ENCODE measurements at places on chromosomes 7 and 10. TPM values are rescaled to one million over a fixed set of nuclear protein-coding genes. Genes with fewer than 3 reads are reported as not detected.
A peak's percentile ranks its signal among the peaks of the same experiment; 100 is the strongest.

Gene AGR3
- total RNA-seq, result 16.8 TPM

DNA sequence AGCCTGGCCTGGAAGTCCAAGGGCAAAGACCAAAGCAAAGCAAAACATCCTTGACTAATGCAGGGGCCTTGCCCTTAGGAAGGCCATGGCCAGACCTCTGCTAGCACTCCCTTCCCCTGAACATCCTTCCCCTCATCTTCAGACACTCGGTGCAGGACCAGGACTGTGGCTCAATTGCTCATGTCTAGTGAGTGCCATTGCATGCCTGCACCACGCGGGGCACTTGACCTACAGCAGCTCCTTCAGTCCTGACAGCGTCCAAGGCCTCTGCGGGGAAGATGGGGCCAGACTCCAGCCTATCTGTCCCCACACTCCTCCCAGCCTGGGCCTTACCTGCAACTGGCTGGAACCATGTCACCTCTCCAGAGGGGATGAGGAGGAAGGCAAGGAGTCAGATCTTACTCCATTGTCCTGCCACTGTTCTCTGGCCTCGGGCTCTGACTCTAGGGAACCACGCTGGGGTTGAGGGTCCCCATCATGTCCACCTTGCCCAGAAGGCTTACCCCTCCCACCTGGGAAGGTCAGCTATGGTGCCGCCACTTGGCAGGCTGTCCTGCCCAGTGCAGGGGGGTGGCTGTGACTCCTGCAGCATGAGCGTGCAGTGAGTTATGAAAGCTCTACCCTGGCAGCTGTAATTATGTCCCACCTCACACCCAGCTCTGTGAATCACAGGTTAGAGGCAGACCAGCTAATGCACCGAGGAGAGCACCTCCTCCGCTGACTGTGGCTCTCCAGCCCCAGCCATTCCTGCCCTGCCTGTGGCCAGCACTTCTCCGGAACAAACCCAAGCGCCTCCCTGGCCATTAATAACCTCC is 16.1 kb downstream of the DRGX start:
- no peak for DNase-seq

Gene DGKB
- 22.5 TPM for total RNA-seq

DNA sequence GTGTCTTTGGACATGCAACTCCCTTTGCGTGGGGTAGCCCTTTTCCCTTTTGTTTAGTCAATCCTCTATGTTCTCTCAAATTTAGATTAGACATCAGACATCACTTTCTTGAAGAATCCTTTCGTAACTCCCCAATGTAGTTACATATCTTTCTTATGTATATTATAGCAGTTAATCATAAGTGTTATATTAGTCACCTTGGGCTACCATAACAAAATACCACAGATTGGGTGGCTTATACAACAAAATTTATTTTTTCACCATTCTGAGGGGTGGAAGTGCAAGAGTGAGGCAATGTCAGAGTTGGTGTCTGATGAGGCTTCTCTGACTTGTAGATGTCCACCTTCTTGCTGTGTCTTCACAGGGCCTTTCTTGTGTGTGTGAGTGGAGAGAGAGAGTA is 105.7 kb downstream of the PHTF2 start:
- DNase-seq, result no peak

Gene MBL2
- total RNA-seq, result not detected

DNA sequence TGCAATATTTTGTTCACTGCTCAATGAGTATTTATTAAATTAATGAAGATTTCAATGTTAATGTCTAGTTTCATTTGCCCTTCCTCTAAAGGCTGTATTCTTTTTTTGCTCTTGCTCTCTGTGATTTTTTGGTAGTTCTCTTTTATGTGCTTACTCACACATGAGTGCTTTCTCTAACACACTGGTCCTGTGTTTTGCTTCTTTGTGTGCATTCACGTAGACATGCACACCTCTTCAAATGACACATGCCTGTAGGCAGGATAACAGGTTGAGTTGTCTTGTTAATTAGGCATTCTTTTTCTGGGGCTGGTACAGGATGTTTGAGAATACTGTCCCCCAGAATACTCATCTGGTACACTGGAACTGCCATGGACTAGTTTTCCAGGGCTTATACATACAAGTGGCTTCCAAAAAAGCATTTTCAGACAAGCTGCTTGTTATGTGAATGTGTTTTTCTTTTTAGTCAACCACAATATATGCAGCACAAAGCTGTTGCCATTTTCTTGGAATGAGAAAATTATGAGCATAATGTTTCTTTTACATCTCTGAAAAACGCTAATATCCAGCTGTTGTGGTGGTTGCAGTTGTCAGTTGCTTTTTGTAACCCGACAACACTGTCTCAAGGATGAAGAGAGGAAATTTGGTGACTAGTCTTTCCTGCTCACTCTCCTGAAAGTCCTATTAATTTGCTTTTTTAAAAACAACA is 416.4 kb downstream of the AUTS2 start:
- no peak for DNase-seq

Gene RPEL1
- not detected for total RNA-seq

GRCh38 chr10:110530131-110530831 is 32.6 kb downstream of the DUSP5 start:
- no peak for DNase-seq

DNA sequence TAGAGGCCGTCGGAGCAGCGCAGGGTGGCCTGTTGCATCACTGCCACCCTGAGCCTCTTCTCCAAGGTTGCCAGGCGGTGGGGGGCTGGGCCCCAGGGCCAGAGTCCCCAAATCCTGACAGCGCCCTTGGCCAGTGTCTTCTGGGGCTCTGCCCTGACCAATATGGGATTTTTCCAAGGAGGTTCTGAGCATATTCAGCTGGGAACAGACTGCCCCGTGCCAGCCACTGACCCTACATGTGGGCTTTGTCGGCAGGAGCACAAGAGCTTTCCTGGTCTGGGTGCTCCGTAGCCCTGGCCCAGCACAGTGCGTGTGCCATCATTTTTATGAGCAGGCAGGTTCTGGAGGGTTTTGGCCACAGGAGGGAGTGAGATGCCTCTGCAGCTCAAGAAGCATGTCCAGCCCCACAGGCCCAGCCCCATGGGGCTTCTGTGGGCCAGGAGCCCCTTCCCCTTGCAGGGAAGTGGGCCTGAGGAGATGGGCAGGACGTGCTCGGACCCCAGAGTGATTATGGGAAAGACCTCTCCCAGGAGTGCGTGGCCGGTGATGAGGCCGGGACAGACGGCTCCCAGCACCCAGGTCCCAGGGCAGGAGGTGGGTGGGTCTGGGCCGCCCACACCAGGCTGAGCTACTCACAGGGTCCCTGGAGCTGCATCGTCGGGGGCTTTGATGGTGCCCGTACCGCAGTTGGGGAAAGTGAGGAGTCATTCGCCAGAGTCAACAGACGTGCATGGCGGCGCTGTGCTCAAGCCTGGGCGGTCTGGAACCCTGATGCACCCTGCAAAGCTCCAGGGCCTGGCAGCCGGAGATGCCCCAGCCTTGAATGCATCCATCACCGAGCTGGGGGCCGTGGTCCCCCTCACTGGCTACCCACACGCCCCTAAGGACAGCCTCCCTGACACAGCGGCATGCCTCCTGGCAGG is 66.6 kb downstream of the PWWP2B start:
- DNase-seq, result no peak

Gene GDF2
- total RNA-seq, result not detected

Gene CHST15
- total RNA-seq, result 17.8 TPM

DNA sequence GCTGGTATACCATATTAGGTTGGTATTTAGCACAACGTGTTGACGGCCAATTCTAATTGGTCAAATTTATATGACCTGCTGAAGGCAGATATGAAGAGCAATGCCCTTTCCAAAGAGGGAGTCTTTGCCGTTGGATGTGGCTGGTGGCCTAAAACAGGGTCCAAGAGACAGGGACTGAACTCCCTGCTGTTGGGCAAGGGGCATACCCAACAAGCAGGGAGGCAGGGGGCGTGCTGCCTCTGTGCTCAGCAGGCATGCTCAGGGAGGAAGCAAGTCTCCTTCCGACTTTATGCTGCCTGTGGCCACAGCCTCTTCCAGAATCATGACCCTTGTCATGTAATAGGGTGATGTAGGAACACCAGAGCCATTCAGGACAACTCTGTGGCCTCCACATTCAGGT is 167.7 kb upstream of the NPVF start:
- no peak for DNase-seq

DNA sequence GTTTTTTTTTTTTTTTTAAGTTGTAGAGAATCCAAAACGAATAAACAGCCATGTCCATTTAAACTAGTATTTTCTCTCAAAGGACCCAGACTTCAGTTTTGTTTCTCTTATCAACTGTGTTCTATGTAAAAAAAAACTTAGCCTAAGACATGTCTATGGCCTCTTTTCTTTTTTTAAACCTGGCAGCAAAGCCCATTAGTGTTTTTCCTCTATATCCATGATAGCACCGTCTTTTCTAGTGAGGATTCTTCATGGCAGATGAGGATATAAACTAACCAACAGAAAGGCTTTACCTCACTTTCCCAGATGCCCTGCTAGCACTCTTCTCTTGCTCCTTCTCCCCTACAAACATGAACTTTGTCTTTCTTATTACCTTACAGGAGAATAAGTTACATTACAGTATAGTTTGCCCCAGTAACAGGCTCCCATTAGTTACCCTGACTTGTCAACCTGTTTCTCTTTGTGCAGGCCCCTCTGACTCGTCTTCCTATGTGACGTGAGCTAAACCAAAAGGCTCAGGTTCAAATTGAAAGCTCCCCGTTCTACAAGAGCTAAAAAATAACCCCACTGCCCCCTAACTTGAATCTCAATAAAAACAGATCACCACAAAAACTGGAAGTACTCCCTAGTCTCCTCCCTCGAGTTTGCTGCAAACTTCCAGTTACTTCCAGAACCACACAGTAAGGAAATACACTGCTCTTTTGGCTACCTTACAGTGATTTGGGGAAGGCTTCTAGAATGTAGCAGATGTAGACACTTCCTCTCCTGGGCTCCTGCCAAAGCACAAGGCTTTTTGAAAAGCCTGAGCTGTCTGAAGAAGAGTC is 20.1 kb downstream of the P4HA1 start:
- peak; percentile 59 for DNase-seq

Gene PAPOLB
- 2.2 TPM for total RNA-seq

GRCh38 chr10:132036887-132037675 is 28.7 kb upstream of the JAKMIP3 start:
- no peak for DNase-seq

Gene FEZF1
- not detected for total RNA-seq

- DNase-seq, result no peak
Measured at GRCh38 chr7:36487756-36488336, 98.2 kb downstream of the ANLN start.

GRCh38 chr7:84982199-84982598 is 204.7 kb downstream of the SEMA3D start:
- no peak for DNase-seq
